ENCODE measurements at places on chromosomes 16 and 17.

DNA sequence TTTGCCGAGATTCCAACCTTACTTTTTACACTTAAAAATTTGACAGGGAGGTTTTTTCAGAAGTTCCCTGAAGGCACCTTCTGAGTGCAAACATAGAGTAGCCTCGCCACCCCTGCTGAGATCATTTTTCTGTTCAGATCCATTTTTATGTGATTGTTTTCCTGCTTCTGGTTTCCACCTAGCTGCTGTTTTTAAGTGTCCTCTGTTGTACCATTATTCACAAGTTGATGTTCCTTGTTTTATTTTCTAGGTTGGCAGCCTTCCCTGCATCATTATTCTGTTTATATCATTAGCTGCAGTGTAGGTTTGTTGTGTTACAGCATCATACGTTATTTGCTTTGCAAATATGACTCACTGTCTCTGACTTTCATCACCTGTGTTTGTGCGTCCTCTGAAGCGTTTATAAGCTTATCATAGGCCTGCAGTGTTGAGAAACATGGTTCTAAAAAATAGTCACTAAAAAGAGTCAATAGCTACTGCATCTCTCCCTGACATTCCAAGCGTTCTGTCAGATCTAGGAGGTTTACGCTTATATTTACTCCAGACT is 116.9 kb upstream of the CLEC3A start:
- DNase-seq: no peak

- DNase-seq: no peak
Measured at GRCh38 chr17:52025236-52025635, 133.3 kb downstream of the CA10 start.

DNA sequence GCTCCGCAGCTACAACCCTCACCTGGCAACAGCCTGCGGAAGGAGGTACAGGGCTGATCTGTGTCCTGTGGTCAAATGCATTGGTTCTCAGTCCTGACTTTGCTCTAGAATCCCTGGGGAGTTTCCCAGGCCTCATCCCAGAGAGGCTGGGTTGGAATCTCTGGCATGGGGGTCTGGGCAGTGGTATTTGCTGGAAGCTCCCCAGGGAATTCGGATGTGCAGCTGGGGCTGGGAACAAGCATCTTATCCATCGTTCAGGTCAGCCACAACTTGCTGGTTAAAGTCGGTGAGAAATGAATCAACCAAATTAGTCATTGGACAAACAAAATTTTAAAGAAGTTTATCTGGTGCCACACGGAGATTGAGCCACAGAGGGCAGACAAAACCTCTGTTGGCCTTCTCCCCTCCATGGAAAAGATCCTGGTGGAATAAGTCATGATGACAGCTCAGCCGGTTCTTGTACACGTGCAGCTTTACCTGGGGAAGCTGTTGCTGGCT is 231.2 kb downstream of the FOXL1 start:
- DNase-seq: no peak

DNA sequence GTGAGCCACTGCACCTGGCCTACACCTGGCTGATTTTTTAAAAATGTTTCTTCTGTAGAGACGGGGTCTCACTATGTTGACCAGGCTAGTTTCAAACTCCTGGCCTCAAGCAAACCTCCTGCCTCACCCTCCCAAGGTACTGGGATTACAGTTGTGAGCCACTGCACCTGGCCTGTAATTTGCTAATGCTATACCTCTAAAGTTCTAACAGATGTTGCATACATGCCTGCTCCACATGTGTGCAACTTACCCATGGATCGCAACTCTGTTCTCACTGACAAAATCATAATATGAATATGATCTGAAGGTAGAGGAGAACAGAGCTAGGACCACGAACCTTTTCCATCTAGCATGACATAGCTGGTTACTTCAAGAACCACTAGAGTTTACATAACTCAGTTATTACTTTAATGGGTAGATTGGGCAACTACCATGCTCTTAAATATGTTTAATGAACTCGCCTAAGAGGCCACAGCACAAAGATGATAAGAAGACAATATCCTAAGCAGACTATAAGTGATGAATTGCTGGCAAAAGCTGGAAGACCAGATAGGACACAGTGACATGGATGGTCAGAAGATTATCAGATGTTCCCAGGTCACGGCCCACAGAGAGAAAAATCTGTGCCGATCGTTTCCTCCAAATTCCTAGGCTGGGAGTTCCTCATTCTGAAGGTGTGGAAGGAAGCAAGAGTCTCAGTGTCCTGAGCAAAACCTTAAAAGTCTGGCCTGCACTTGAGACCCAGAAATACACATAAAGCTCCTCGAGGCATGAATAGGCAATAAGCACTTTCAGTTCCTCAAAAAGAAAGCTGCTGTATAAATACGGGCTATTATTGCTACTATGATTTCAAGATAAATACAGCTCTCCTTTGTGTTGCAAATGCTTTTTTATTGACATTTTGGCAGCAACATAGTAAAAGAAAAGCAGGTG is 53.6 kb upstream of the ICAM2 start:
- DNase-seq: peak; percentile 63

DNA sequence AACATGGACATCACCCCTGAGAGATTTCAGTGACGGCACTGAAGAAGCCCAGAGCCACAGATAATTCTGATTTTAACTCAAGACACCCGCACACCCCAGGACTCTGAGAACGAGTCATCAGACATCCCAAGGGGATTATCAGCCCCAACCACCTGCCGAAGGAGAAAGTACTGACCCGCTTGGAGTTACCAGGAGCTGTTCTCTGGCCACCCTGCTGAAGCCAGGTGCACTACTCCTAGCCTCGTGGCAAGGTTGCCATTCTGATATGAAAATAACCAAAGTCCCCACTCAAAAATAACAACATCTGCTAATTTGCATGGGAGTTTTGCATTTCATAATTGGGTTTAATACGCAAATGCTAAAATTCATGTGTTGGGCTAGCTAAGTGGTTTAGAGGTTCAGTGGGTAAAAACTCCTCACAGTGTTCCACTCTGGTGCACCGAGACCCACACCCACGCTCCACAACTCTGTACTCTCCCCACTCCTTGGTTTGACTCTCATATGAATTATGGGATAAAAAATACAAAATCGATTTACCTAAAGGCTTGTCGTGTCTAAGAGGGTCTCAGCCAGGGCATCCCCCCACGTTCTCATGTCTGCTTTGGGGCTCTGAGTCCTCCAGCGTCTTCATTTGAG is 143.0 kb upstream of the NOL11 start:
- no peak for DNase-seq

DNA sequence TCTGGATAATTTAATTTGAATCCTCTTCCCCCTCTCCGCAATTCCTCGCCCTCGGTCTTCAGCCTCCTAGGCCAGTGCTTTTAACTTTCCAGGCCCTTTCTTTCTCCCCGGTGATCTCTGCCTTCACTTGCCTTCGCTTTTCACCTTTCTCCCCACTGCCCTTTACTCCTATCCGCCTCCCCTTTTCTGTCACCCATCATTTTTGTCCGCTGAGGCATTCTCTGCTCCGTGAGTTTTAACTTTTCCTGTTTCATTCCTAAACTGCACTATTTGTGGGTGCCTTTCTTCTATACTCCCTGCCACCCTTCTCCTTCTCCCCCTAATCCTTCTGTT is 729 bp downstream of the LONP2 start:
- DNase-seq: no peak

DNA sequence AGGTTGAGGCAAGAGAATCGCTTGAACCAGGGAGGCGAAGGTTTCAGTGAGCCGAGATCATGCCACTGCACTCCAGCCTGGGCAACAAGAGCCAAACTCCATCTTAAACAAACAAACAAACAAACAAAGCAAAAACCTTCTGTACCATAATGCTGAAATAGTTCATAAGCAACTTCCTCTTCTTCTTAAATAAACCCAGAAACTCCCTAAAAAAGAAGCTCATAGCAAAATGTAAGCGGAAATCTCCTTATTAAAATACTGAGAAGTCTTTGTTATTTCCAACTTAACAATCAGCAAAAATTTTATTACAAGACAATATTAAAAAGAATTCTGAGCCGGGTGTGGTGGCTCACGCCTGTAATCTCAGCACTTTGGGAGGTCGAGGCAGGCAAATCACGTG is 82.8 kb downstream of the FBXL20 start:
- no peak for DNase-seq

DNA sequence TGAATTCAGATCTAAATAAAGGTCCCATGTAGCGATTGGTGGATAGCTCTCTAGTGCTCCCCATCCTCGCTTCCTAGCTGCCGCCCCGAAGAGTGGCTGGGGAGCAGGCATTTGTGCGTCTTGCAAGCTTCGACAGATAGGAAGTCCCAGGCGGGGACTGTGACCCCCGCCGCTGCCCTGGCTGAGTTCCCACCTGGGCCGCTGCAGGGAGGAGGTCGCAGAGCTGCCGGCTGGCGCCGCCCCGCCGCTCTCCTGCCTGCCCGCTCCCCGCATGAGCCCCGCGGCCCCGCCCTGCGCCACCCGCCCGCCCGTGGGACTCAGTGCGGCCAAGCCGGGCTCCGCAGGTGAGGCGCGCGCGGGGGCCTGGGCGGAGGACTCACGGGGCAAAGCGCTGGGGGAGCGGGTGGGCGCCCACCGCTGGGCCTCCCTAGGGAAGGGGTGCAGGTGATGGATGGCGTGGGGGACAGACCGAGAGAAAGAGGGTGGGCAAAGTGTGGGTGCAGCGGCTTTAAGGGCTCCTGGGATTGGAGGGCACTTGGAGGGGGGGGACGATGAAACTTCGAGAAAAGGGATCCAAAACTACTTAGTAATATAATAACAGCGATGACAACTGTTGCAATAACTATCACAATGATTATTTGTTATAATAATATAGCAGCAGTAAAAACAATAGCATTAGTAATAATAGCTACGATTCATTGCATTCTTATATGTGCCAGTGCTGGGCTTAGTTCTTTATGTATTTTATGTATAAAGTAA is at the start of gene OTOA:
Gene OTOA, plus strand, starts transcription at position 80 of the 759 bp plus-strand sequence. CDS start 14,547 bp downstream, outside the sequence.
- no peak for DNase-seq

DNA sequence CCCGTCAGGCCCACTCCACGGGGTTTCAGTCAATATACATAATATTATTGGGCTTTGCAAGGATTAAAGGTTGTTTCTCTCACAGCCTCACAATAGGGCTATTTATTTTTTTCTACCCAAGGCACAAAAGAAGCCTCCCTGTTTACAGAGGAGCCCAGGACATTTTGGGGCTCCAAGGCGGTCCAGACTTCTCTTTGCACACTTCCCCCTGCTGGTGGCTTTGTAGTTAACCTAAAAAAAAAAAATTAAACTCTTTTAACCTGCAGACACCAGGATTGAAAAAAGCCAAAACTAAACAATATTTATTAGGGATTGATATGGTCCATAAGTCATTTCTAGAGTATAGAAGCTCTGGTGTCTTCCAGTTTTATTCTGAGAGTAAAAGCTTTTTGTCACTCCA is 169.7 kb upstream of the ZFHX3 start:
- DNase-seq: peak; percentile 59

DNA sequence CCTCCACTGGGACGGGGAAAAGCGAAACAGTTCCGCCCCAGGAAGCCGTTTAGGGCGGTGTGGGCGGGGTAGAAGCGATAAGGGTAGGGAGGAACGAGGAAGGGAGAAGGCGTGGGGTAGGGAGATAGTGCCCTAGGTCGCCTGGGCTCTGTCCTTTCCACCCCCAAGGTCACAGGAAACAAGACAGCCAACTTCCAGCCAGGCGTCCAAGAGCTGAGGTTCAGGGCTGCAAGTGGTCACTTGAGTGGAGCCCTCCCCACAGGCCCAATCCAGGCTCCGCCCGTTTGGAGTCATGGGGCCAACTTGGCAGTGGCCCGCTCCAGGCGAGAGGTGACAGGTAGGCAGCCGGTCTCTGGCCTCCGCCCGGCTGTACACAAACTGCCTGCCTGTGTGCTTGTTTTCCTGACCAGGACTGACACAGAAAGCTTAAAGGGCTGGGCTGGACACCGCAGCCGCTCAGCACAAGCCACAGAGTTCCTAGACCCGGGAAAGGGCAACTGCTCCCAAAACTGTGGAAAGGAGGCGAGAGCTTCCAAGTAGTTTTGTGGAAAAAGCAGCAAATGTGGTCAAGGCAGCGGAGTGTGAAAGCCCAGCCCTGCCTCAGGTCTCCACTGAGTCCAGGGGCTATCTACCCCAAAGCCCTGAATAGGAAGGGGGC is at the start of gene RILP:
Gene RILP, minus strand, starts transcription at position 23 of the 658 bp plus-strand sequence. CDS start 62 bp downstream, outside the sequence.
- DNase-seq: no peak

DNA sequence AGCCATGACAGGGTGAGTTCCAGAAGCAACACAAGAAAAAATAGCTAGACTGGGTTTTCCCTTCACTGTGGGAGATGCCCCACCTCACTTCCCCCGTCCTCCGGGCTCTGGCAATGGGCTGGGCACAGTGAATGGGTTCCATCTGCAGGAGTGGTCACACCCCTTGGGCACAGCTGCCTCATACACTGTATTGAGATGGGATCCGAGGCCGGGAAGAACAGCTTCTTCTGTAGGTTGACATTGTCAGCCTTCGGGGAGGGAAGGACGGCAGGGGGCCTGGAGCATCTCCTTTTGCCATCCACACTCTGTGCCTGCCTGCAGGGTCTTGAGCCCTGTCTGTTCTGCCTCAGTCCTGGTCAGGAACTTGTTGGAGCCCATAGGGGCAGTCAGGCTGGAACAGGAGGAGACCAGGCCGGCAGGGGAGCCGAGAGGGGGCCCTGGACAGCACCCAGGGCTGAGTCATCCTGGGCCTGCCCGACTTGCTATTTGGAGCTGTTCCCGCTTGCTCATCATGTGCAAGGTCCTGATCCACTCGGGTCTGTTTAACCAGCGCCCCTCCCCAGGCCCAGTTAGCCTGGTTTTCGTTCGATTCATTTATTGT is 286.7 kb downstream of the SEC14L1 start:
- no peak for DNase-seq

DNA sequence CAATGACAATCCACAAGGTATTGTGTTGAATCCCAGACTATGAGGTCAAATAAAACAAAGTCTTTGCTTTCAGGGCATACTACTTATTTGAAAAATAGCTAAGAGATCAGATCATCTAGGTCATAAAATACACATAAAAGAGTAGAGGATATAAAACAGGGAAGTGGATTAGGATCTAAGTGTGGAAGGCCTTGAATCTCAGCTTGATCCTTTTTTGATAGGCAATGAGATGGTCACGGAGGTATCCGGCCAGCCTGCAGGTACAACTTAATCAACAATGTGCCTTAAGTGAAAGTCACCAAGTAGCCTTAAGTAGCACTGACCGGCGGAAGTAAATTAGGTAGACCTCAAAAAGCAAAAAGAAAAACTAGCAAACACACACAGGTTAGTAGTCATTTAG is 901.7 kb downstream of the KCNJ2 start:
- DNase-seq: no peak

GRCh38 chr16:50960517-50961202 is 190.4 kb downstream of the SALL1 start:
- no peak for DNase-seq

DNA sequence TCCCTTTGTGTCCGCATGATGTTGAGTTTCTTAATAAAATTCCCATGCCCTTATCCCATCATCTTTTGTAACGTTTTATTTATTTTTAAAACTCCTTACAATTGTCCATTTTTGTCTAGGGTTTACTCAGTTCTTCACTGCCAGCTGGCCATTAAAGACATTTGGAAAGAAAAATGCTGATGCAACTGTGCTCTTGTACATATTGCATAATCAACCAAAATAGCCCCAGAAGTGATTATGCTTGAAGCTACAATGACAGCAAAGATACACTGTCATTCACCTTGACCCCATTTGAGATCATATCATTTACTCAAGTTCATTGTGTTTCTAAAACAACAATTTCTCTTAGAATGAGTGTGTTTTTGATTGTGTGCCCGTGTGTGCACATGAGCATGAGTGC is 1074.6 kb upstream of the RBFOX1 start:
- no peak for DNase-seq

All from NCI-H1436 treated with DMSO at 0.1 percent for 48 hours (cell line).